Activated CD8-positive, alpha-beta T cell treated with anti-CD3 and anti-CD28 coated beads, Interleukin-2, amount 10 ng/mL, durations not matched to agents 7 days and 5 days (primary cell): ENCODE measurements at places on chromosomes 13 and 19.

DNA sequence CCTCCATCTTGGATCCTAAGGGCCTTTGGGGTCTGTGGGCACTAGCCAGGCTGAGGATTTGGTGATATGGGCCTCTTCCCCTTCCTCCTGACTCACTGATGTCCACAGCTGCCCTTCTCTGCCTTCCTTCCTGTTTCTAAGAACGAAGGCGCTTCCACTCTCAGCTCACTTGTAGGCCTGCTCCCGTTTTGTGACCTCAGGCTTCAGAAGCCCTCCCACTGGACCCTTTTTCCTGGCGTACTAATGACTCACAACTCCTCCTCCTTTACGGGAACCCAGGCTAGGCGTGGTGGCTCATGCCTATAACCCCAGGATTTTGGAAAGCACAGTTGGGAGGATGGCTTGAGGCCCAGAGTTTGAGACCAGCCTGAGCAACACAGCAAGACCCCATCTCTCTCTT is 55.6 kb downstream of the TMED1 start:
- no peak for DNase-seq

DNA sequence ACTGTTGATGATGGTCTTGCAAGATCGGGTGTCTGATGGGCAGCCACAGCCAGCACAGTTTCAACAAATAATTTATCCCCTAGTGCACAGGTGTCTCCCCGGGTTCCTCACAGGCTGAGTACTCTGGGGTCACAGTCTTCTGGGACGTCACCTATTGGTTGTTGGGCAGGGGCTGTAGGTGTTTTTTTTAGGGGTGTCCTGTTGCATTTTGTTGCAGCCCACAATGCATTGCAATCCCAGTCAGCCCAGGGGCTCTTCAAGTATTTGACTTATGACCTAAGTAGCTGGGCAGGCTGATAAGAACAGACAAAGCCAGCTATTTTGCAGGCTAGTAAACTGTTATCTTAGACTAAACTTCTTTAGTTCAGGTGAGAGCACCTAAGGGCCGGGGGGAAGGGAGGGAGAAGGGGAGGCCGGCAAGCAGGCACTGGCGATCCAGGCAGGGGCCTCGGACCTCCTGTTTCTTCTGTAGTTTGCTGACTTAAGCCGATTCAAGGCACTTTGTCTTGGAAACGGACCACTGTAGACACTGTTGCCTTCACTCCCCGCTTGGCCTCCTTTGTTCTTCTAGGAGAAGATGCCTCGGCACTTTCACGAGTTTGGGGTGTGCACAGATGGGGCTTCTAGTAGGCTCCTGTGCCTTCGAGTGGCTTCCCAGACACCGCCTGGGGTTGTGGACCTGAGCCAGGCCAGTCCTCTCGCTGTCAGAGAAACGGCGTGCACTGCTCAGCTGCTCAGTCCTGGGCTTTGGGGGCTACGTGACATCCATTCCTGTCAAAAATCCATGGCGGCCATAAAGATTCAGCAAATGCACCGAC is 33.9 kb upstream of the GRTP1 start:
- no peak for DNase-seq

GRCh38 chr13:31818236-31818635 is 78.9 kb downstream of the RXFP2 start:
- DNase-seq, result no peak

GRCh38 chr13:23793711-23794110 is 95.5 kb downstream of the MIPEP start:
- no peak for DNase-seq

GRCh38 chr13:108269601-108270328 is at the start of gene TNFSF13B:
Gene TNFSF13B (plus strand): TSS chr13:108269718. CDS start chr13:108269896, 178 bp downstream.
- DNase-seq, result peak; percentile 57

- DNase-seq, result no peak
Observed at GRCh38 chr13:98261165-98261702, 84.2 kb upstream of the RNF113B start.

- DNase-seq, result no peak
Observed at GRCh38 chr13:110689041-110689440, 16.9 kb downstream of the CARS2 start.

DNA sequence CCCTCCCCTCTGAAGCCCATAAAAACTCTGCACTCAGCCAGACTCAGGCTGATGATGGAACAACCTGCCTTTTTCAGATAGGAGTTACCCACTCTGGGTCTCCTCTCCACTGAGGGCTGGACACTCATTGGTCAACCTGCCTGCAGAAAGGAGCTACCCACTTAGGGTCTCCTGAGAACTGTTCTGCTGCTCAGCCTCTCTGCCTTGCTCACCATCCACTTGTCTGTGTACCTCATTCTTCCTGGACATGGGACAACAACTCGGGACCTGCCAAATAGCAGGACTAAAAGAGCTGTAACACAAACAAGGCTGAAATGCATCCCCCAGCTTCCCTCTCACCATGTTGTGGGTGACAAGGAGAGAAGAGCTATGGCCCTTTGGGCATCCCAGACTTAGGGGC is 18.4 kb upstream of the RCBTB2 start:
- DNase-seq, result peak; percentile 15

DNA sequence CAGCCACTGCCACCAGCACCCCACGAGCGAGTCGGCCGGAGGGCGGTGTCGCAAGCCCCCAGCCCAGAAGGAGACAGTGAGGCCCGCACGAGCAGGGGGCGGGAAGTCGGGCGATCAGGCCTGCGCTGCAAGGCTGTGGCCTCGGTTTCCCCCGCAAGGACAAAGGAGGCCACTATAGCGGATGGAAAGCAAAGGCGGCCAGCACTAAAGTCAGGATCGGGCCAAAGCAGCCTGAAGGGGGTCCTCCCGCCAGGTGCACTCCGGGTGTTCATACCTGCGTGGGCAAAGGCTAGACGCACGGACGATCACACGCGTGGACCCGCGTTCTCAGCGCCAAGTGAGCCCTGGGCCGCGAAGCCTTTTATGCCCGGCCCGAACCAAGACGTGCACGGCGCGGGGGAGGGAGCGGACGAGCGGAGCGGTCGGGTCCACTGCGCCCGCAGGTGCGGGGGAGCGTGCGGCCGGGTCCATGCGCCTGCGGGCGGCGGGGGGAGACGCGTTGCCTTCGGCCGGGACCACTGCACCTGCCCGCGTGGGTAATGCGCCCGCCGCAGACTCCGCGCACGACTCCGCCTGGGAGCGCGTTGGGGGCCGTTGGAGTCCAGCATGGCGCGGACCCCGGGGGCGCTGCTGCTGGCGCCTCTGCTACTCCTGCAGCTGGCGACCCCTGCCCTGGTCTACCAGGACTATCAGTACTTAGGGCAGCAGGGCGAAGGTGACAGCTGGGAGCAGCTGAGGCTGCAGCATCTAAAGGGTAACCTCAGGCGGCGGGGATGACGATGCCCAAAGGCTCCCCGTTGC is at the start of the genes PRDX2 and THSD8:
TSS of gene PRDX2 (minus strand) at position 335 of the 801 bp plus-strand sequence. CDS start 539 bp downstream, outside the sequence.
TSS of gene THSD8 (plus strand) at position 604 of the 801 bp plus-strand sequence. CDS start at position 607, 3 bp downstream.
- peak; percentile 84 for DNase-seq

- DNase-seq, result no peak
Observed at GRCh38 chr13:18954254-18954653, 227.4 kb downstream of the TUBA3C start.

GRCh38 chr13:86445206-86445605 is 646.0 kb upstream of the SLITRK6 start:
- DNase-seq, result no peak
